ENCODE measurements at places on chromosomes 11 and 22.

- no peak for DNase-seq
Observed at GRCh38 chr11:70633610-70634009, 235.3 kb downstream of the CTTN start.

GRCh38 chr11:103806130-103806895, 230.1 kb upstream of the DDI1 start:
- DNase-seq: peak; percentile 74

DNA sequence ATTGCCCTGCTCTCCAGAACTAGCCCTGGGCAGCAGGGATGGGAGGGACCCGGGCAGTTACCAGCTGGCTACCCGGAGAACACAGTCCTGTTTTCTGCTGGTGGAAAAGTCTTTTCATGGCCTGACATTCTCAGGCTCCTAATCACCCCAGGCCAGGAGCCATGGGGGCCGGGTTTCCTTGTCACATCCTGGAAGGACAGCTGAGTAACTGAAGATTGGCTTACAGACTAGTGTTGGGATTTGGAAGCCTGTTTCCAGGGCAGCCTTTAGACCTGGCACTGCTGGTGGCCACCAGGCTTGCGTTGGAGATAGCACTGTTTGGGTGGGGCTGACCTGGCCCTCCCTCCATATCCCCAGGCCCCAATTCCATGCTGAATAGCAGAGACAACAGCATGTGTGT, 349.0 kb downstream of the CTTN start:
- DNase-seq: no peak

GRCh38 chr11:57217053-57217452, 20.0 kb downstream of the APLNR start:
- no peak for DNase-seq

DNA sequence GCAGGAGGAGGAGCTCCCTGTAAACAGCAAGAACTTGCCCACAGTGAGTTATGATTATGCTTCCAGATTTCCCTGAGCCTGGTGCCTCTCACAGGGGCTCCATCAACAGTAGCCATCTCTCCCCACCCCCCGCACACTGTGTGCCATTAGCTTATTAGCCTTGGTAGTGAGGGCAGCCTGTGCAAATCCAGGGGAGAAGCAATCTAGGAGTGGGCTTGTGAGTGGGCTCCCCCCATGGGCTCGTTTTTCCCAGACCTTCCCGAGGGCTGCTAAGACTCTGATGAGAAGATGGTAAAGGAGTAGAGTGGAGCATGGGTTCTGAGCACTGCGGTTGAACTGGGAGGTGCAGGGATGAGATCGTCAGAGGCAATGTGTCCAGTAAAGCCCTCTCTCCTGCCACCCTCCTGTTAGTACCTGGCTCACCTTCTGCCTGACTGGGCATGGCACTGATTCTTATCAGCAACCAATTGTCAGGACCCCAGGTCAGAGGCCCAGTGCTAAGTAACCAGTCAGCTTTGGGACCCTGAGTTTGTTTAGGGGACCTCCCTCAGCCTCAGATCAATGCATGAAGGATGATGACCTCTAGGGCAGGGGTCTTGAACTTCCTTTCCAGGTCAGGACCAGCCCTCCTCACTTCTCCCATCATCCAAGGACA, 38.4 kb upstream of the TP53I11 start:
- DNase-seq: no peak
